Dermis microvascular lymphatic vessel endothelial cell (primary cell): ENCODE measurements at places on chromosomes 1 and 21. TPM values are rescaled to one million over a fixed set of nuclear protein-coding genes. Genes with fewer than 3 reads are reported as not detected.

UBASH3A gene
- total RNA-seq, result not detected in 2 replicates

PMF1 gene
- 52.0 and 70.2 TPM in 2 replicates for total RNA-seq

OLFML2B gene
- total RNA-seq, result under 0.01 and 0.13 TPM in 2 replicates

ANKRD13C gene
- total RNA-seq, result 18.7 and 24.5 TPM in 2 replicates

CCDC190 gene
- total RNA-seq, result not detected in 2 replicates

RNU1-2 gene
- total RNA-seq, result under 0.01 TPM in 2 replicates

TTC22 gene
- not detected in 2 replicates for total RNA-seq

MMP23B gene
- 0.25 TPM in 1 of 2 replicates, not detected in the other for total RNA-seq

RIMS3 gene
- 0.38 and 0.39 TPM in 2 replicates for total RNA-seq
